ENCODE measurements at places on chromosomes 2 and 18.

GRCh38 chr2:3305952-3306351, 71.7 kb downstream of the EIPR1 start:
- DNase-seq, result no peak

GRCh38 chr2:145765874-145766273, 1246.0 kb upstream of the ZEB2 start:
- DNase-seq, result no peak

- no peak for DNase-seq
Observed at GRCh38 chr2:151799886-151800292, 28.3 kb downstream of the ARL5A start.

DNA sequence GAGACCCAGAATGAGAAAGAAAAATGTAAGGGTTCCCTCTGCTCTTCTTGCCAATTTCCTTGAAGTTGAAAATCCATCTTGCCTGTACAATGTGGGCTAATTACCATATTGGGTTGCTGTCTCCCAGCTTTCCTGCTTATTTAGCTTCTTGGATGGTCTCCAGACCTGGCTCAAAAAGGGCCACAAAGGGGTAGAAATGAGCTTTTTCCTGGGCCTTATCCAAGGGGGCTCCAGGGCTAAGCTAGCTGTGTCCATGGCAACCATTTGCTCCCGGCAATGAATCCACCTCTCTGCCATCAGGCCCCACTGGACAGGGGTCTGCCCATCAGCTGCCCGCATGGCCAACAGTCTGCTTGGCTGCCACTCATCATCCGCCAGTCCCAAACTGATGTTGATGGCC, 85.0 kb downstream of the BOD1L2 start:
- DNase-seq, result no peak

GRCh38 chr2:239720361-239721360, 304.5 kb downstream of the NDUFA10 start:
- DNase-seq, result no peak

DNA sequence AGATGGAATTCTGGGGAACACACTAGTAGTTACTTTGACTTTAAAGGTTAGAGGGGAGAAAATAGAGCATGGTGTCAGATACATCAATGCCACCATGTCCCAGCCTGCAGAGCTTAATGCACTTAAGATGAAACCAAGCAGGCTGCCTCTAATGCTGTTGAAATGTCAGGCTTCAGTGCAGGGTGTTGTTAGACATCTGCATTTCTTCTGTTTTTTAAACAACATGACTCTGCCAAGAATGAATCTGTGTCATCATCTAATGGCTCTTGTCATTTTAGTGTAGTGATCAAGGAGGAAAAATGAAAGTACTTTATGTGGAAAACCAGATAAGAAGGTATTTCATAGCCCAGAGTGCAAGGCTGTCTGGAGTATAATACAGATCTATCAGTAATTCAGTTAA, 29.9 kb downstream of the LYPD1 start:
- DNase-seq, result no peak

DNA sequence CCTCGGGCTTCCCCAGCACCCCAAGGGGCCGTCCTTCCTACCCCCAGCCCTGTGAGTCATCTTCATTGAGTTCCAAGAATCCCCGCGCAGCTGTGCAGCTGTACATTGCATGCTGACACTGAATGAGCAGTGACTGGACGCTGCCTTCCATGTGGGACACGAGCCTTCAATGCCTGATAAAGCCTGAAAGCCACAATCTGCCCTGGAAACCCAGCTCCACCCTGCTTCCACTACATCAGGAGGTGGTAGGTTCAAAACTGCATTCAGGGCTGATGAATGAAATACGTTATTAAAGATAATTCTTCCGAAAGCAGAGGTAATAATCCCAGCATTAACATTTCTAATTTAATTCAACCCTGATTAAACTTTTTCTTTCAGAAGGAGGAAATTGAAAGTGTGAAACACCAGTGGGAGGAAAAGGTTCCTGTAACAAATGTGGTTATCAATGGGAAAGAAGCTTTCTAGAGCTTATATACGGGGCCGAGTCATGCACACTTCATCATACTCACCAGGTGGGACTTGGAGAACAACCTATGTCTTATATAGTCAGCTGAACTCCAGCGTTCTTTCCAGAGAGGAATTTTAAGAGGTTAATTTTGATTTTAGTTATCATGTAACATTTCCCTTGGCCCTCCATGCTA, 360.1 kb downstream of the LPIN1 start:
- peak; percentile 65 for DNase-seq

DNA sequence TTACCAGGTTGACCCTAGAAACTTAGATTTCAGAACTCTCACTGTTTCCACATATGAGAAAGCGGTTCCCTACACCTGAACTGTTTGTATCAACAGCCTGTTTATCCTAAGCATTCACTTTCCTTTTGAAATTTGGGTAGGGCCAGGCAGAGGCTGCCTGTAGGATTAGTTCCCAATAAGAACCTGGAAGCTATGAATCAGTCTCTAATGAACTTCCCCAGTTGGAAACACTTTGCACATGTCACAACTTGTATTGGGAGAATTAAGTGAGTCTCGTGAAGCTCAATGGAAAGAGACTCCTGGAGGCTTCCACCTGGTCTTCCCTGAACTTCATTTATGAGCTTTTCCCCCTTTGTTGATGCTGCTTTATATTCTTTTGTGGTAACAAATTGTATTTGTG, 486.6 kb upstream of the HS6ST1 start:
- no peak for DNase-seq

- no peak for DNase-seq
Observed at GRCh38 chr2:107785756-107786155, 40.9 kb upstream of the RGPD4 start.

DNA sequence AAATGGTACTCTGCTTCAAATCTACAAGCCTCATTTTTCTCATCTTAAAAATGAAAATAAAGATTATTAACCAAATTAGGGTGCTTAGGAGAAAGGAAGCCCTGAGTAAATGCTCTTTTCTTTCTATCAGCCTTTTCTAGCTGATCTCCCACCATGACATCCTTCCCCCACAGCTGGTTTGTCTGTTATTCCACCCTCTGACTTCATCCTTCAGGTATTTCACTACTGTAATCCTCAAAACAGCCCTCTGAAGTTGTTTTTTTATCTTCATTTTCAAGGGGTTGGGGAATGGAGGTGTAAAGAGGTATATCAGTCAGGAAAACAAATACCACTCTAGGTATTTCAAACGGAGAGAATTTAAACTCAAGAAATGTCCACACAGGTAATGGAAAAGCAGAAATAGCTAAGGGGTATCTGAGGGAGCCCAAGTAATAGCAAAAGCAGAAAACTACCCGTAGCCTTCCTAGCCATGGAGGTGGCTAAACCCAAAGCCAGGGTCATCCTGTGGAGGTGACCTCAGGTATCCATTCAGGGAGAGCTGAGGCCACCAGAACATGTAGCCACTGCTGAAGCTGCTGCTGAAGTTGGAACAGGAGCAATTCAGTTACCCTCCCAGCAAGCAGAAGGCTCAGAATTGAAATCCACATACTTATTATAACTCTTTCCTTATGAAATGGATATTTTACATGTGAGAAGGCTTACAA, 990.9 kb upstream of the ACVR2A start:
- DNase-seq, result no peak

GRCh38 chr2:170965446-170966225, 36.6 kb downstream of the GORASP2 start:
- no peak for DNase-seq

- DNase-seq, result no peak
Observed at GRCh38 chr2:240961910-240962299, 36.5 kb upstream of the SNED1 start.

GRCh38 chr2:18167871-18168270, 289.4 kb downstream of the KCNS3 start:
- DNase-seq, result no peak

DNA sequence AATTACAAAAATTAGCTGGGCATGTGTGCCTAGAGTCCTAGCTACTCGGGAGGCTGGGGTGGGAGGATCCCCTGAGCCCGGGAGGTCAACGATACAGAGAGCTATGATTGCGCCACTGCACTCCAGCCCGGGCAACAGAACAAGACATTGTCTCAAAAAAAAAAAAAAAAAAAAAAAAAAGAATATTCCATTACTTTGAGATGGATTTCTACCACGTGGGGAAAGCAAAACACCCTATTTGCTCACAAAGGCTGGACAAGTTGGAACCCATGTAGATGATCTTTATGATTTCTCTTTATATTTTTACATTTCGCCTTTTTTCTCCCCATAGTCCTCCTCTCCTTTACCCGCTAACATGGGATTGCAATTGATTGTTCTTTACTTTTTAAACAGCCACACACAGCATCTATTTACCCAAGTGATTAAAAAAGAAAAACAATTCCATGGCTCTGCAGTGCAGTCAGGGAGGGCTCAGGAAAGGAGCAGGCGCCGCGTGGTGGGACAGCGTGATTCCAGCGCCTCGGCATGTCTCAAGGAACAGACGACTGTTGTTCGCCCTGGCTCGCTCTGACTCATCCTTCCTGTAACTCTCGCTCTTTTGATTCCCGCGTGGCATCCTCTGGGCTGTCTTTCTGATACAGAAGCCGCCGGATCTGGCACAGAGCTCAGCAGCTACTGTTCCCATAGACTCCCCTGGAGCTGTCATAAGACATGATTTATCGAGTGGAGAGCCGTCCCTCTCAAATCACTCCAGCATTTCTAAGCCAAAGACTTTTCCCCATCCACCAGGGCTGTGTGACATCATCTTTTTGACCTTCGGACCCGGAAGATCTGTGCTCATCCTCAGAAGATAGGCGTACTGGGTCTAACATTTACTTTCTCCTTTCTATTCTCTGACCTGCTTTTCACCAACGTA, 230.4 kb upstream of the AGAP1 start:
- no peak for DNase-seq

DNA sequence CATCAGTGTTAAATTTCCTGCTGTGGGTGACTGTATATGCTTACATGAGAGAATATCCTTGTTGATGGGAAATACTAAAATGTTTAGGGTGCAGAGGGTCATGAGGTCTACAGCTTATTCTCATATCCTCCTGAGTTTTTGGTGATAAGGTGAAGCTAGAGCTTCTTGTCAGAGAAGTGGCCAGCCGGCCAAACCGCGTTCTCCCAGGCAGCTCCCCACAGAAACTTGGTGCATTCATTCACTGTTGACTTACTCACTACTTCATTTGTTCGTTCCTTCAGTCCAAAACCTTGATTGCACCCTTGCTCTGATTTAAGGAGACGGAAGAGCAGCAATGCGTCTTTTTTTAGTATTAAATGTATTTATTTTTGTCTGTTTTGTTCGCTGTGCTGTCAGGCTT, 8.7 kb downstream of the SNED1 start:
- no peak for DNase-seq

DNA sequence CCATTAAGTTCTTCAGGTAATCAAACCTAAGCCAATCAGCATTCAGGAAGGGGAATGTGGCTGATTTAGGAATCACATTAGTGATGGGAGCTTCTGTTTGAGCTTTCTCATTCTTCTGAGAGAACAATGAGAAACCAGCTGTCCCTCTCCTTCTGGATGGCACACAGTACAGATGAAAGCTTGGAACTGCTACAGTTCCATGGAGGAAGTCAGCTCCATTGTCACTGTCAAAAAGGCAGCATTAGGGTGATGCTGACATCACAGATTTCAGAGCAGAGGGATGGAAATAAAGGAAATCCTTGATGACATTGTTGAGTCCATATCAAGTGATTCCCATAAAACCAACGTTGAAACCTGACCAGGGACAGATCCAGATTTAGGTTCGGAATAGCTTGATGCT, 36.1 kb upstream of the ACYP2 start:
- DNase-seq, result no peak

GRCh38 chr18:62177271-62177670, 9.6 kb downstream of the PIGN start:
- DNase-seq, result no peak

DNA sequence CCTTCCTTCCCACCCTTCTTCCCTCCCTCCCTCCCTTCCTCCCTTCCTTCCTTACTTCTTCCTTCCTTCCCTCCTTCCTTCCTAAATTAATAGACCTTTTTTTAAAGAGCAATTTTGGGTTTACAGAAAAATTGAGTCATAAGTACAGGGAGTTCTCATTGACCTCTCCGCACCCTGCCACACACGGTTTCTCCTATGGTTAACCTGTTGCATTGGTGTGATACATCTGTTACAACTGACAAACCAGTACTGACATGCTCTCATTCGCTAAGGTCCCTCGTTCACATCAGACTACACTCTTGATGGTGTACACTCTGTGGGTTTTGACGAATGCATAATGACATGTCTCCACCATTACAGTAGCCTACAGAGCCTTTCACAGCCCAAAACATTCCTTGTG, 11.6 kb upstream of the SDC1 start:
- DNase-seq, result no peak

DNA sequence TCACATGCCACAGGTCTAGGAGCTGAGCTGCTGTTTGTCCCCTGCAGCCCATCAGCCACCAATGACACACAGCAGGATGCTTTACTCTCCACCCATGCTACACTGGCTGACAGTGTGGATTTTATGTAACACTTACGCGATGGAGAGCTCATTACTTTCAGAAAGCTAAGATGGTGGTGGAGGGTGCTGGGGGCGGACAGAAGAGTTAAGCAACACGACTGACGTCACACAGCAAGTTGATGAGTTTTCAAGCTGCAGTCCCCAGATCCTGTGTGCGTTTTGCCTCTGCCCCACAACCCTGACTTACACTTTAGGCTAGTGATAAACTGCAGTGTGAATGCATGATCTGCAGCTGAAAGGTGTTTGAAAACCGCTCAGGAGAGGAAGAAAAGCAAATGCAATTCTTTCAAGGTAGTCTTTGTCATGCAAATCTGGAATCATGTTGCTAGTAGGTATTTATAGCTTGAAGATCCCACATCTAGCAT, 42.4 kb downstream of the MRPS5 start:
- DNase-seq, result no peak

GRCh38 chr2:22037274-22037673, 913.5 kb downstream of the TDRD15 start:
- DNase-seq, result no peak

DNA sequence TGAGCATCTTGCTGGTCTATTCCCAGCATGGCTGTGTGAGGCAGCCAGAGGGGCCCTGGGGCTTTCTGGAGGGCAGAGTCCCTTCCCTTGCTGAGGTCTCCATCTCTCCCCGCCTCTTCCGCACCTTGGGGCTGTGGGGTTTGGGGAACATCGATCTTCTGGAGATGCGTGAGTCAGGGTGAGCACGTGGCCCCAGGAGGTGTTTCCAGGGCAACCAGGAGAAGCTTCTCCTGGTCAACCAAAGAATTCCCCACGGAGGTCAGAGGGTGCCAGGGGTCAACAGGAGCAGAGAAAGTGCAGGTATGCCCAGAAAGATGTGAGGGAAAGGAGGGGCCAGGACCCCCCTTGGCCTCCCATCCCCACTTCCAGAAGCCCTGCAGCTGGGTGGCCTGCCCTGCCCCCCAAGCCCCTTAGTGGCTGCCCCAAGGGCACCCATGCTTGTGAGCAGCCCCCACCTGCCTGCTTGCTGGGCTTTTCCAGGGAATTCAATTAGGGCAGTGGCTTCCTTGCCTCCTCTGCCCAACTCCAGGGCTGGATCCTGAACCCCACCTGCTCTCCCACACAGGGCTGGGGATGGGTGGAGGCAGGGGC, 2.8 kb upstream of the PROM2 start:
- DNase-seq, result no peak

Data from stimulated activated naive CD8-positive, alpha-beta T cell treated with anti-CD3 and anti-CD28 coated beads, Interleukin-15, Interleukin-2, amounts not matched to agents 100 U/mL and 50 U/mL, for 24 hours (primary cell).